ENCODE measurements at places on chromosomes 4 and X.

GRCh38 chrX:72312311-72312940 lies 6.7 kb upstream of the CITED1 start:
- no peak for DNase-seq

DNA sequence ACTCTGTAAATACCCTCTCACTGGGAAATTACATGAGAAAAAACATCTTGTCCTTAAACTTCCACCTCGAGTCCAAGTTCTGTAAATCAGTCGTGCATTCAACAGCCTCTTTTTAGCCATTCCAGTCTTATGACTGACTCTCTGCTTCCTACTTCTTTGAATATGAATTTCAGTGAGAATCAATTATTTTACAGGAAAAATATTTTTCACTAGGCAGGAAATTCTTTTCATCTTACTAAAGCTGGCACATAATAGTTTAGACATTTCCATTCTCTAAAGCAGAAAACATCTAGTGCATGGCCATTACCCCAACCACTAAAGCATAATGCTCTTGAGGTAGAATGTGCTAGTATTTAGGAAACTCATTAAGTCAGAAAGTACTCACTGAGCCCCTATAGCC lies 565.7 kb upstream of the FAT1 start:
- DNase-seq = no peak

GRCh38 chrX:113919387-113919786 lies 664.5 kb upstream of the HTR2C start:
- DNase-seq = no peak

GRCh38 chr4:180812783-180813182 lies 1430.4 kb upstream of the TENM3 start:
- DNase-seq = no peak

GRCh38 chr4:189202869-189203271 lies 737.8 kb upstream of the FRG1 start:
- DNase-seq = no peak
